ENCODE measurements at places on chromosomes 13 and 19.

GRCh38 chr13:75415694-75416093 lies 66.3 kb downstream of the TBC1D4 start:
- no peak for DNase-seq

- DNase-seq, result no peak
Measured at GRCh38 chr19:45996933-45997332, 1.7 kb downstream of the CCDC61 start.

DNA sequence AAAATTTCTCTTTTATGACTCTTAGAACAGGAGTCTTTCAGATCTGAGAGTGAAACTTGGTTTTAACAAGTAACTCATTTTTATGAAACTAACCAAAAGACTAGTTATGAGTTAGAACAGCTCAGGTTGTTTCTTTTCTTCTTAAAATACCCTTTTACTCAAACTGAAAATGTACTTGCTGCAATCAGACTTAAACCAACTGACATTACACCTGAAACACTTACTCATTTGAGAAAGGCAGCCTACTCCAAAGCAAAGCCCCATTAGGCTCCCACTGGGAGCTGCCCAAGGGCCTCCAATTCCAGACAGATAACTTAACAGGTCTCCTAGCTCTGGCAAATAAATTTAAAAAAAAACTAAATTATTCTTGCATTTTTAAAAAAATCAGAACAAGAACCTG lies 3.6 kb downstream of the FOXO1 start:
- DNase-seq, result no peak

DNA sequence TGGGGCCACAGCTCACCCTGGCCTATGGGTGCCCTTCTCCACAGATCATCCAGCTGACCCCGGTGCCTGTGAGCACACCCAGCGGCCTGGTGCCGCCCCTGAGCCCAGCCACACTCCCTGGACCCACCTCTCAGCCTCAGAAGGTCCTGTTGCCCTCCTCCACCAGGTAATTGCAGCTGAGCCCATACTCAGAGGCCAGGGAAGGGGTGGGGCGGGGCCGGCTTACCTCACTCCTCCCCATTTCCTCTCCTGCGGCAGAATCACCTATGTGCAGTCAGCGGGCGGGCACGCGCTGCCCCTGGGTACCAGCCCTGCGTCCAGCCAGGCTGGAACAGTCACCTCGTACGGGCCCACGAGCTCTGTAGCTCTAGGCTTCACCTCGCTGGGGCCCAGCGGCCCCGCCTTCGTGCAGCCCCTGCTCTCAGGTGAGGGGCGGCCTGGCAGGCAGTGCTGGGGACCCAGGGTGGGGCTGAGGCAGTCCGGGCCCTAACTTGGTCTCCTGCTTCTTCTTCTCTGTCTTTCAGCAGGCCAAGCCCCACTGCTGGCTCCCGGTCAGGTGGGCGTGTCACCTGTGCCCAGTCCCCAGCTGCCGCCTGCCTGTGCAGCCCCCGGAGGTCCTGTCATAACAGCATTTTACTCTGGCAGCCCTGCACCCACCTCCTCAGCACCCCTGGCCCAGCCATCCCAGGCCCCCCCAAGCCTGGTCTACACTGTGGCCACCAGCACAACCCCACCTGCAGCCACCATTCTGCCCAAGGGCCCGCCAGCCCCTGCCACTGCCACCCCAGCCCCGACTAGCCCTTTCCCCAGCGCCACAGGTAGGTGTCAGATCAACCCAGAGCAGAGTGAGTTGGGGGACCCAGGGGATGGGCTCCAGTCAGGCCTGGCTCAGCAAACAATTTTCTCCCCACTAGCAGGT lies 9.6 kb upstream of the PRR19 start:
- no peak for DNase-seq

DNA sequence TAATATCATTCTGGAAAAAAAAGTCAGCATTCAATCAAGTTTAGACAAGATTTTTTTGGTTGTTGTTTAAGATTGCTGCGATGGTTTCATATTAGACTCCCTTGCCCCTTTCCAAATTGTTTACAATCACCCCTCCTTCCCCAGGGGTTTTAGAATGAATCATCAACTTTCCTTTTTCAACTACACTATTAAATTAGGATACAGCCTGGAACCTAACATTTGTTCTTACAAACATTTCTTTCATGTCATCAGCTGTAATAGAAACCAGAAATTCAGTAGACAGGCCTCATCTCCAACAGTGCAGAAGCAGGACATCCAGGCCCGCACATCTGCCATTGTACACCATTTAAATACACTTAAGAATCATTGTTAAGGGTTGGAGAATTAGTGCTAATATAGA lies 44.4 kb upstream of the WDFY2 start:
- DNase-seq, result no peak

GRCh38 chr19:55446060-55446459 lies 3.0 kb upstream of the SHISA7 start:
- DNase-seq, result no peak
